ENCODE measurements at places on chromosomes 3 and 15.

DNA sequence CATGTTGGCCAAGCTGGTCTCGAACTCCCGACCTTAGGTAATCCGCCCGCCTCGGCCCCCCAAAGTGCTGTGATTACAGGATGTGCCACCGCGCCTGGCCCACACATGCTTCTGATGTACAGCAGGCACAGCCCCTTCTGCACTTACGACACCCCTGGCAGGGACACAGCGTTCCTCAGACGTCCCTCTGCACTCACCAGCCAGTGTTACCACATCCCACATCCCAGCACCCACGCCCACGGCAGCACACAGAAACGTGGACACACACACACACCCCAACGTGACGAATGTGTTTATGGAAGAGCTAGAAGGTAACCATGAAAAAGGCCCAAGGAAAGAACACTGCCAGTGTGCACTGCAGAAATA is 576 bp upstream of the RPAP1 start:
- DNase-seq: no peak

GRCh38 chr15:73142802-73143762 is 90.8 kb downstream of the NEO1 start:
- DNase-seq: no peak

- DNase-seq: no peak
Measured at GRCh38 chr15:60423537-60423936, 25.8 kb upstream of the ANXA2 start.

DNA sequence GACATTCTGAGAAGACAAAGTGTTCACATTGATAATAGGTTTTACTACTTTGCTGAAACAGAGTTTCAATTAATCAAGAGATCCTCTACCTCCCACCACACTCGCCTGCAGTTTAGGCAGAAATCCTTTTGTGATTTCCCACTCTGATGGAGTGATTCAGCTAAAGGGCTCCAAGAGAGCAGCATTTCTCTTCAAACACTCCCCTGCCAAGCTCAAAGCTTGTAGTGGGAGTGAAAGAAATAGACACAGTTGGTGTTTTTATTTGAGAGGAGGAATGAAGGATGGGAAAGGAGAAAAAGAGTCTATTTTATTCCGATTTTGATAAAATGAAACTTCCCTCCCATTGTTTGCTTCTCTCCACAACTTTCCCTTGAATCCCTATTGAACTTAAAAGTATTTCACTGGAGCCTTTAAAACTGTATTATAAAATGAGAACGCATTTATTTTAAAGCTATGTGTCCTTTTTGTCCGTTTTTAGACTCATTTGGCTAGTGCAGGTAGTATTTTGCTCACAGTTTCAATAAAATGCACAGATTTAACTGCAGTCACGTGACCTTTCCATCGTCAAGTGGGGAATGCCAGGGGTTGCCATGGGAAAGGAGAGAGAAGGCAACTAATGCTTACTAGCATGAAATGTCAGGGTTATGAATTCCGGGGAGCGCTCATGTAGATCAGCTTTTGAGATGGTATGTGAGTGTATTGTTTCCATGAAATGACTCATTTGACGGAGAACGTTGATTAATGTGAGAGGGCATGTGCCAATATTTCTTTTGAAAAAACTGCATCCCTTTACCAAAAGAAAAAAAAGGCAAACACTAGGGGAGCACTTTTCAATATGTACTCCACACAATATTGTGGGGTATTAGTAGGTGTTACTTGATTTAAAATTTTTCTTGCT is 7.7 kb upstream of the OSBPL11 start:
- DNase-seq: no peak

- DNase-seq: no peak
Measured at GRCh38 chr3:190249414-190249813, 72.8 kb downstream of the CLDN1 start.

- no peak for DNase-seq
Measured at GRCh38 chr3:117750674-117751269, 1041.2 kb downstream of the TUSC7 start.

- no peak for DNase-seq
Measured at GRCh38 chr15:83300826-83301225, 16.4 kb upstream of the BNC1 start.

DNA sequence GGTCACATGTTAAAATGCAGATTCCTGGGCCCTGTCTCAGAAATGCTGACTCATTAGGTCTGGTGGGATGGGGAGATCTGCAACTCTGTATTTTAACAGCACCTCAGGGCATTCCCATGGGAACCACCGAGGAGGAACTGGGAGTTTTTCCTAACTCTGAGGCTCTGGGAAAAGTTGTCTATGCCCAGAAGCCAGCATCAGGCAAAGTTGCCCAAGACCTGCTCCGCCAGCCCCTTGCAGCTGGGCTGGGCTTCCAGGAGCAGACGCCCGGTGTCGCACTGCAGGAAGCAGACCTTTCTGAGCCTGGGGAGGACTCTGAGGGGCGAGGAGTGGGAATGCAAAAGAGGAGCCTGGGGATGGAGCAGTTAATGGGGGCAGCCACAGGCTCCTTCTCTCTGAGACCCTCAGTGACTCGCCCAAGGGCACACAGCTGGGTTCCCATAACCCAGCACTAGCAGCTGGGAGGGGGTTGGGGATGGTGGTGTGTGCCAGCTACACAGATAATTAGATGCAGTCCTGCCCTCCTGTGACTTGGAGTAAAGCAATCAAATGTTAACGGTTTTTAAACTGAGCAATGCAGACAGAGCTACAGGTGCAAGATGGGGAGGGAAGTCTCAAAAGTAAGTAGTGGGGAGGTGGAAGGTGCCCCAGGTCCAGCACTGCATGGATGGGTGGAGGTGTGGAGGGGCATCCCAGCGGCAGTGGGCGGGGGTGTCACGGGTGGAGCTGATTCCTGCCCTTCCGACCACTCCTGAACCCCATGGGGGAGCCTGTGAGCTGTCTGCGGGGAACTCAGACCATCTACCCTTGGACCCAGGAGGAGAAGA is 100.4 kb downstream of the LSM3 start:
- no peak for DNase-seq

DNA sequence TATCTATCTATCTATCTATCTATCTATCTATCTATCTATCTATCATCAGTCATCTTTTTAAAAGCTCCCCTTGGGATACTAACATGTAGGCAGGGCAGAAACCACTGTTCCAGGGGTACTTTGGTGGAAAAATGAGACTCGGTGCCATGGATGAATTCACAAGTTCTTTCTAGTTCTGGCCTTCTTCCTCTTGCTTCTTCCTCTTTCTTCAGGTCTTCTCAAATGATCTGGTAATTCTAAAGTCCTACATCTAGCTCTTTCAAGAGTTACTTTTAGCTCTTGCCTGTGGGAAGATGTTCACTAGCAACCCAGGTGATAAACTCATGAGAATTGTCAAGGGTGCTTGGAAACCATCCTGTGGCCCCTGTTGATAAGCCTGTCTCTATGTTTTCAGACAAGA is 168.5 kb upstream of the TBC1D5 start:
- DNase-seq: no peak

GRCh38 chr3:129829640-129830039 is 63.9 kb downstream of the TMCC1 start:
- peak; percentile 41 for DNase-seq

- no peak for DNase-seq
Measured at GRCh38 chr3:73419942-73420341, 204.8 kb downstream of the PDZRN3 start.

DNA sequence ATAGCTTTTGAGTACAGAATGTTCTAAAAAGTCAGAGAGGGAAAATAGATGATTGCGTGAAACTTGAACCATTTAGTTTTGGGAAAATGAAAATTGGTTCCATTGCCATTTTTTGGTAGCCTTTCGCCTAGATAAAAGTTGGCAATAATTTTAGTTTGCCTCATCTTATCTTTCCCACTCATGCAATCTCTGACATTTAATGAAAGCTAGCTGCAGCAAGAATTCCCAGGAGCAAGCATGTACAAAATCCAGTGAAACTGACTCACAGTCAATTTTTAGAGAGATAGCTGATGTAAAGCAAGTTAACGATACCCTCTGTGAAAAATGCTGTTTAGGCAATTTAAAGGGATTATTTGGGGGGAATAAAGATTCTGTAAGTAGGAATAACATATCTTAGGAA is 797.4 kb downstream of the GRM7 start:
- DNase-seq: no peak

DNA sequence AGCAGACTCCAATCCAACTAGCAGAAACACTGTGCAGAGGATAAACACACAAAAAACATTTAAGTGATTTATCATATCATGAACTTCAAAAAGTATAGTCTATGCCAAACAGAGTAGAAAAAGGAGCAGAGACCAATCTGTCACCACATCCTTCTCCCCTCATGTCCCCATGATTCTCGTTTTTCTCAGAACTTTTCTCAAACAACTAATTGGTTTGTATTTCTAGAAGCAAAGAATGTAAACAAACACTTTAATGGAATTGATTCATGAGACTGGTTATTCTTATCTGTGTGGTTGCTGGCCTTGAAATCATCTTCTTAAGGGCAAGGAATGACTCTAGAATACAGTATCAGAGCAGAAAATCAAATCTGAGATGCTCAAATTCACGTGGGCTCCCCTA is 294.2 kb upstream of the THBS1 start:
- DNase-seq: no peak

- DNase-seq: no peak
Measured at GRCh38 chr15:55246567-55246966, 43.0 kb downstream of the RAB27A start.

GRCh38 chr3:195548501-195548900 is 5.4 kb upstream of the PPP1R2 start:
- DNase-seq: no peak

DNA sequence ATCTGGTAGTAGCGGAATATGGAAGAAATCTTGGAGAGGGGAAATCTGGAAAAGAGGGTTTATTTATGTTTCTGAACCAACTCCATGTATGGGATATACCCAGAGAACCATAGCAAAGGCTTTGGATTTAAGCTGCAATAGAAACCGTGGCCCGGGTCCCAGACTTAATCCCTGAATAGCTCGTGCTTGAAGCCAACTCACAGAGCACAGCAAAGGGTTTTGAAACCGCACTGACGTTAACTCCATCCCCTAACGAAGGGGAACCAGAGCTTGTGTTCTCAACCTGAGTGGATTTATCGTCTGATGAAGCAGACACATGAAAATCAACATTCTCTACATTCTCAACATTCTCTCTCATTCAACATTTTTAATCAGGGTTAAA is 154.6 kb downstream of the APBA2 start:
- no peak for DNase-seq

- no peak for DNase-seq
Measured at GRCh38 chr15:46088486-46089445, 453.9 kb downstream of the SQOR start.

DNA sequence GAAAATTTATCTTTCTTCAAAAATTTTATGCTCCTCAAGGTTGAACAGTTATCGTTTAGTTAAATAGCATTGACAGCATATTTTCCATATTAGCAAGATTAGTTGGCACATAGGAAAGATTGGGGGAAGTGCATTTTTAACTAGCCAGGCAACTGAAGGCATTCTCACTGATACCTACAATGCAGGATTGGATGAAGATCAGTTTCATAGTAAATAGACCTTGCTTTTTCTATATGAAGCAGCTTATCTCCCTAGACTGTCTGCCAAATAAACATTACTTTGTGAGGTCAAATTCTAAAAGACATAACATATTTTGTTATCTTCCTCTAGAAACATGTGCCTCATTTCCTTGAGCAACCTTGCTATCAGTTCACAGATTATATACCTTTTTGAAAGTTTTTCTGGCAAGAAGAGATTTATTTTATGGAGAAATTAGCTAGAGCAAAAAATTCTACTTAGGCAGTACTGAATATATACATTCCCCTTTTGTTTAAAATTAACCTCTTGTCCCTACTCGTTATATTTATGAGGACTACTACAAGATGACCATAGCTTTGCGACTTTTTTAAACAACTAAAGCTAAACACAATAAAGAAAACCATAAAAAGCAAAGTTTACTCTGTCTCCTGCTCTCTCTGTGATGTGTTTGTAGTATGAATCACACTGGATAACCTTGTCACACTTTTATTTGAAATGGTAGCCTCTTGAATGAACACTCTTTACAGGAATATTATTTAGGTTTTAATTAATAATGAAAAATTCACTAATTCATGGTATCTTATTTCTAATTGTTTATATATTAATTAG is 654.9 kb upstream of the TBL1XR1 start:
- DNase-seq: no peak

DNA sequence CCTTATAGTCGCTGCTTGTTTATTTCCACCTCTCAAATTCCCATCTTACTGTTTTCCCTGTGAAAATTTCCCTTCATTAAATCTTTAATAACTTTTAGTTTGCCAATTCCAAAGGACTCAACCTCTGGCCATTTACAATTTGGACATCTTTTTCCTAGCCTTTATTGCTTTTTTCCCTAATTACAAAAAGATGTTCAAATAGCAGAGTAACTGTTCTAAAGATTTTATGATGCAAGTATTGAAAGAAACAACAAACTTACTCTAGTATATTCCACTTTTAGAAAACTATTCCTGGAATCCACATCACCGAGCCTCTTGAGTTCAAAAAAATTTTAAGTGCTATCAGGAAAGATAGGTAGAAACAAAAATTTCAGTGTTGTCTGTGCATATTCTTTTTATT is 174.1 kb upstream of the UBE2E2 start:
- no peak for DNase-seq

DNA sequence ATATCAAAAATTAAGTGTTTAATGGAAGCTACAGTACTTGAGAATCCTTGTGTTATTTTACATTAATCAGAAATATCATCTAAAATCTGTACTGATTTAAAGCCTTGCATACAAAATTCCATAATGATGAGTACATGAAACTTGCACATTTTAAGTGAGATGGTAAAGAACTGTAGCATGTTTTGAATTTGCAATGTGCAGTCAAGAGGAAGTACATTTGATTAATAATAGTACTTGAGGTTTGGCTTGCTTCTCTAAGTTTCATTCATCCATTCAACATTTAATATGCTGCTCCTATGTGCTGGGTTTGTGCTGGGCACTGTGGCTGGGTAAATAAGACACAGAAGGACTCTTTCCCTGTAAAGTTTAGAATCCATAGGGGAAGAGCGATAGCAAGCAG is 332.3 kb downstream of the CNTN3 start:
- DNase-seq: no peak
